ENCODE measurements at places on chromosomes 4 and X.

- DNase-seq = no peak
These were observed 41.6 kb downstream of the NDNF start for GRCh38 chr4:121030711-121031110.

GRCh38 chr4:132530861-132531260, 618.2 kb upstream of the PCDH10 start:
- DNase-seq = peak; percentile 10

DNA sequence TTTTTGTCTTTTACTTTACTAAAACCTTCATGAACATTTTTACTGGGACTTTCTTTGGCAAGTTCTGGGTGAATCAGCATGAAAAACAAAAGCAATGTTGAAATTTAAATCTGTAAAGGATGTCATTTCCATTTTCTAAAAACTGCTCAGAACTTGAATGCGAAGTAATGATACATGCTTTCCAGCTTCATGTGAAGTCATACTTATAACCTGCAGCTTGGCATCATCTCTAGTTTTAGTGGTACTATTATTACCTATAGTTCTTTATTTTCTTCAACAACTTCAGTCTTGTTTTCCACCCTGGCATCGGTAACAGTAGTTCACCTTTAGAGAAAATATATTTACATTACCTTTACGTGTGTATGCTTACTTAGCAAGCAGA, 421.4 kb upstream of the DIPK2B start:
- no peak for DNase-seq

GRCh38 chrX:9745417-9746115, 20.1 kb downstream of the GPR143 start:
- DNase-seq = no peak

DNA sequence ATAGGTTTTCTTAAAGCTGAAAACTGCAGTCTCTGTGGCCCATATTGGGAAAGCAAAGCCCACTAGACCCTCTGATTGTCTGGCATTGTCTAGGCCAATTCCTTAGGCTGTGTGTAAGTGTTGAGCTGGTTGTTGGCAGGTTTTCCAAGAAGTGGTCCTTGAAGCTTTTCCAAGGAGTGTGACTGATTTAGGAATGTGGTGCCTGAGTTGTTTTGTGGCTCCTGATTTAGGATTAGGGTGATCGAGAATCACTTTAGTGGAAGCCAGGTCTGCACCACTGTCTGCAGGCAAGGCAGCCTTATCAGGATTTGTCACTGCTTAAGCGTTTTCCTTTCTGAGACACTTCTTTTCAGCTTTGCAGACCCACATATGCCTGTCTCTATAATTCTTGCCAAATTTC, 339.0 kb upstream of the DDX53 start:
- no peak for DNase-seq

DNA sequence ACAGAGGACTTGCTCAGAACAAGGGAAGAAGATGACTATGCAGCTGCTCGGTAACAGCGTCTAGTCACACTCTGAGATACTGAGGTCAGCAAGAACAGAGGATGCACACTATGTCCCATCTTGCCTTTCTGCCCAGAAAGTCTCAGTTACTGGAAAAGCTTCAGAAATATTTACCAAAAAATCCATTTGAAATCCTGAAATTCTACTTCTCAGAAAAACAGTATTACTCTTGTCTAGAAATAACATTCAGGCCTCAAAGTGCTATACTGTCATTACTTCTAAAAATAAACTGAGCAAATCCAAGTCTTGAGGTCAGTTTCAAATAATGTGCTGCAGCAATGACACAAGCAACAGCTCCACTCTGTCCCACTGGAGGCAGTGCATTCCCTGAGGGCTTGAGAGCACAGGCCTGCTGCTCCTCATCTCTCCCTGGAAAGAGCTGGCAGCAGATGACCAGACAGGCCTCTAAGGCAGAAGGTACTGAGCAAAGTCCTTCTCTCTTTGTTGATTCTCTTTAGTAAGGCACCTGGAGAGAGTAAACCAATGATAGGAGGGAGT, 76.9 kb downstream of the CAMK2D start:
- no peak for DNase-seq

- no peak for DNase-seq
These were observed 61.5 kb upstream of the AP1S2 start for GRCh38 chrX:15915959-15916703.

DNA sequence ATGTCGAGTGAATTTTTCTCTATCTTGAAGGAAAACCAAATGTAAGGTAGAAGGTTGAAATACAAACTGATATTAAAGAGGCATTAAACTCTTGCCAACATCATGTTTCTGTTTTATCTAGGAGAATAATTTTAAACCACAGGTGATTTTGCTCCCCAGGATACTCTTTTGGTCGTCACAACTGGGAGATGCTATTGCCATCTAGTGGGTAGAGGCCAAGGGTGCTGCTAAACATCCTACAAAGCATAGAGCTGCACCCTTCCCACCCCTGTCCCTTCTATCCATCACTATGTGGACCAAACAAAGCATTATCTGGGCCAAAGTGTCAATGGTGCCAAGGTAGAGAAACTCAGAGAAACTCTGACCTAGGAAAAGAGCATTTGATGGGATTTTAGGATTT, 154.6 kb upstream of the MAGEB2 start:
- DNase-seq = peak; percentile 2

GRCh38 chr4:139555705-139556070, 331 bp downstream of the SETD7 start:
- no peak for DNase-seq

- no peak for DNase-seq
These were observed 37.4 kb upstream of the BEX4 start for GRCh38 chrX:103177556-103177955.

DNA sequence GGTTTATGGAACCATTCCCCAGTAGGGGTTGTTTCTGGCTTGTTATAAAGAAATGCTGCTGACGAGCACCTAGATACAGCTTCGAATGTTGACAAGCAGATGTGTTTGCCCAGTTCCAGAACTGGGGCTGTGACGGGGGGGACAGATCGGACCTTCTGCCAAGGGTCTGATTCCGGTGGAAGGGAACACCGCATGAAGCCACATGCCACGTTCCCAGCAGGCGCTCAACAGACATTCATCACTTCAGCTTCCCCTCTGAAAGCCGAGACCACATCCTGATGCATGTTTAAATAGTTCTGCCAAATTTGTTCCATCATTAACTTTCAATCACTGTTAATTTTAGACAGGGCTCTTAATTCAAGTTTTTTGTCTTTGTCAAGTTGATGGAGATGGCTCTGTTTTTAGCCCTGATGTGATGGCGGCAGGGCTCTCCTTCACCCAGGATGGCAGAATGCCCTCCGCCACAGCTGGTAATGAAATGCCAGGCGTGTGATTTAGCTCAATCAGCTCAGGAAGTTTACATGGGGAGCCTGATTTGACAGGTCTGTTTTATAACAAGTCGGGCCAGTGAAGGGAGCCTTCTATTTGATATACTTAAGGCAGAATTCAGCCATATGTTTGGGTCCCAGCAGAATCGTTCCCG, 57.4 kb downstream of the PSAPL1 start:
- peak; percentile 69 for DNase-seq

GRCh38 chr4:38177035-38177546, 216.9 kb downstream of the PTTG2 start:
- DNase-seq = no peak

GRCh38 chrX:130147631-130148030, 18.0 kb downstream of the AIFM1 start:
- no peak for DNase-seq

GRCh38 chr4:165398570-165398969, 19.8 kb downstream of the CPE start:
- peak; percentile 98 for DNase-seq

- DNase-seq = no peak
These were observed 32.0 kb downstream of the STIM2 start for GRCh38 chr4:26892480-26893150.

GRCh38 chr4:4871573-4872313, 12.3 kb downstream of the MSX1 start:
- no peak for DNase-seq

DNA sequence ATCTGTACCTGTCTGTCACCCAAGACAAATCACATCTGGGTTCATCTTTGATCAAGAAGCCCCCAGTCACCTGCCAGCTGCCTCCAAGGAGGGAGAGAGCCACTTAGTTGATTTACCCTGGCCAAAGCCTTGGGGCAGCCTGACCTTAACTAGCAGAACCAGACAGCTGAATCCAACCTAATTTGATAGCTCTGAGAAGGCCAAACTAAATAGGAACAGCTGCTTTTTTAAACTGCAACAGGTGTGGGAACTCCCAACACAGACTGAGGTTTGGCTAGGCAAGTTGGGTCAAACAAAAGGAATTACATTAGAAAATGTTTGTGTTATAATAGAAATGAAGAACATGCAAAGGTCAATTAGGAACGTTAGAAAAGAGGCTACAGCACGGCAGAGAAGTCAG, 375.7 kb downstream of the NLGN4X start:
- DNase-seq = no peak

GRCh38 chrX:139784807-139785206, 76.8 kb upstream of the MCF2 start:
- DNase-seq = no peak

- no peak for DNase-seq
These were observed 123.9 kb upstream of the GC start for GRCh38 chr4:71907782-71908181.

GRCh38 chr4:75878246-75878756, 24.0 kb downstream of the PPEF2 start:
- DNase-seq = no peak

- no peak for DNase-seq
These were observed 1.5 kb downstream of the LAP3 start for GRCh38 chr4:17578482-17578891.

DNA sequence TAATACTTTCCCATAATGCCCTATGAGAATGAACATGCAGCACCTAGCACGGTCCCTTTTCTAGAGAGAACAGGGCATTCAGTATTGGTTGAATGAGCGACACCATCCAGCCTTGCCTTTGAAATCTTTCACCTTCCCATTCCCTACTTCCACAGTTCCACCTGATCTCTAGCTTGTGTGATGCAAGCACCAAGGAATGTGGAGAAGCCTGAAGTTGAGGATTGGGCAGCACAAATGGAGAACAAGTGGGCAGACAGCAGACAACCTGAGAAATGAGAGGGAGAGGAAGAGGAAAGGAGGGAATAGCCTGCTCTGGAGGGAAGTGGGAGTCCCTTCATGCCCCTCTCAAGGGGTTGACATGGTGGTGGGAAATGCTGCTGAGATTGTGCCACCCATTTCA, 365.1 kb upstream of the CXorf51A start:
- DNase-seq = no peak

DNA sequence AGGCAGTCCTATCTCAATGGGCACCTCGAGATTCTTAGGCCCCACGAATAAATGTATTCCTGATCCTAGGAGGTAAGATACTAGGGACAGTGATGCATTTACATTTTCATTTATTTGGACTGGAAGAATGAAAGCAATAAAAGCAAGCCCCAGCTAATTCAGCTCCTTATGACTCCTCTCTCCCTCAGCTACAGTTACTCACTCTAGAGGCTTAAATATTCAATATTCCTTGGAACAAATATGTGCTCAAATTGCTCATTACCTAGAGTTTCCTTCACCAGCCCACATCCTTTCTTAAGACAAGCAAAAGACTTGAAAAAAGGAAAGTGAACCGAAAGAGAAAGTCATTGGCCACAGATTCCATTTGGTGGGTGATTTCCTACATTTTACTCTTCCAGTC, 13.9 kb downstream of the PAGE2 start:
- no peak for DNase-seq

DNA sequence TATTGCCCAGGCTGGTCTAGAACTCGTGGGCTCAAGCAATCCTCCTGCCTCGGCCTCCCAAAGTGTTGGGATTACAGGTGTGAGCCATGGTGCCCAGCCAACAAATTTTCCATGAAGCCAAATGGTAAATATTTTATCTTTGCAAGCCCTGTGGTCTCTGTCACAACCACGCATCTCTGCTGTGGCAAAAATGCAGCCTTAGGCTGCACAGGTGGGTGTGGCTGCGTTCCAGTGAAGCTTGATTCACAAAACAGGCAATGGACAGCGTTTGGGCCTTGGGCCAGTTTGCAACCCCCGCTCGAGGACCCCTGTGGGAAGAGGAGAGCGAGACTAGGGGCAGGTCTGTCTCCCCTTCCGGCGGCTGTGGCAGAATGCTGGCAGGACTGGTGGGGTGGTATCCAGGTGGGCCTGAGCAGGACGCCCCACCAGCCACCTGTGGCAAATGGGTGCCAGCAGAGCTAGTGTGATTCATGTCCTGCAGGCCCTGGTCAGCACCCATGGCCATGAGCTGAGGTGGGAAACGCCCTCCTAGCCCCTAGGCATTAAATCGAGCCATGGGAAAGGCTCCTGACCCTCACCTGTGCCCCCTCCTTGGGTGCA, 19.7 kb downstream of the HTRA3 start:
- no peak for DNase-seq

DNA sequence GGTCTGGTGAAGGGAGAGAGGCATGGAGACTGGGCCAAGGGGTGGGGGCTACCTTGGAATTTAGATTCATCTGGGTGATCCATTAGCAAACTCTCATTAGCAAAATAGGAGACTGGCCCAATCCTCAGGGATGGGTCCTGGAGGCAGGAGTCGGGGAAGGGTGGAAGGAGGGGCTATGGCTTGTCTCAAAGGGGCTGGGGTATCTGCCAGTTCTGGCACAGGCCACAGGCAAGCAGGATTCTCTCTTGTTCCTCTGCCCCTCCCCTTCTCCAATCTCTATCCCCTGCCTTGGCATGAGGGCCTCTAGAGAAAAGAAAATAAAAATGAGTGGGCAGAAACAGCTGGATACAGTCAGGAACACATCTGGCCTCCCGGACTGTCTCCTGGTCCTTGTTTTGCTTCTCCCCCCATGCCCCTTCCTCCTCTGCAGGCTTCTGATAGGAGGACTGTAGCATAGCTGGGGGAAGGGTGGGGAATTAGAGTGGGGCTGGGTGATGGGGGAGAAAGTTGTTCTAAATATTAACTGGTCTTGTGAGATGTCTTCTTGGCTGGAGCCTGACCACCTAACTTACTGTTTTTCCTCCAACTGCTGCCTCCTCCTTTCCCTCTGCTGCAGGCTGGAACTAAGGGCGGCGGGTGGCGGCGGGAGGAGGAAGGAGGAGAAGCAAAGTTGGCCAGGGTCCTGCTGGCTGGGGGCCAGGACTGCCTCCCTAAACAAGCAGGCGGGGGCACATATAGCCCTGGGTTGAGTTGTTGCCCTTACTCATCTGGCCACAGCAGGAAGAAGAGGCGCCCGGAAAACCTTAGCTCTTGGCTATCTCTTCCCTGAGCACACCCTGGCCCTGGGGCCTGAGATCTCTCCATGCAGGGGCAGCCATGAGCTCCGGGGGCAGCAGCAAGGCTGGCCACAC, 53.3 kb upstream of the LAS1L start:
- DNase-seq = peak; percentile 31

DNA sequence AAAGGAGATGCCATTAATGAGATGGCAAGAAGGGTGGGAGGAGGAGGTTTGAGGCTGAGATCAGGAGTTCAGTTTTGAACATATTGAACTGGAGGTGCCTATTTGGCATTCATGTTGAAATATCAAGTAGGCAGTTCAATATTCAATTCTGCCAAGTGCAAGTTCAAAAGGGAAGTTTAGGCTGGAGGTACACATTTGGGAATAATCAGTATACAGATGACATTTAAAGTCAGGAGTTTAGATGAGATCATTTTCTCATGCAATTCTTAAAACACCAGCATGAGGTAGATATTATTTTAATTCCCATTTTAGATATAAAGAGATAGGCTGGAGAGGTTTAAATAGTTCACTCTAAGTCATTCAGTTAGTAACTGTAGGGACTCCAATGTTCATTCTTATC, 26.1 kb downstream of the COQ2 start:
- DNase-seq = no peak

GRCh38 chrX:100673397-100673953, 29.5 kb downstream of the SRPX2 start:
- no peak for DNase-seq
